ENCODE measurements at places on chromosomes 12 and 14.

DNA sequence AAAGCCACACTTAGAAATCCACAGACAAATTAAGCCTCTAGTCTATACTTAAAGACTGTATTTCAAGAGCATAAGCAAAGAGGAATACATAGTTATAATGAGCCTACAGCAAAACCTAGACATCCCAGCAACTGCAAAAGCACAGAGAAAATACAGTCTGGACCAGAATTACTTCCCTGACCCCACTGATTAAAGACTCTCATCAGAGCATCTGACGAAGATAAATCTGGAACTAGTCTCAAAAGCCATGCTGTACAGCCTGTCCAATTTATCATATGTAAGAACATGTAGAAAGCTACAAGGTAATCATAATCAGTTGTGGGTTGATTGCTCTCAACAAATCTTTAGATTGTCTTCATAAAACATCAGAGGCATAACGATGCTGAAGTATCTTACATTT is 285.1 kb upstream of the CAND1 start:
- no peak for DNase-seq

DNA sequence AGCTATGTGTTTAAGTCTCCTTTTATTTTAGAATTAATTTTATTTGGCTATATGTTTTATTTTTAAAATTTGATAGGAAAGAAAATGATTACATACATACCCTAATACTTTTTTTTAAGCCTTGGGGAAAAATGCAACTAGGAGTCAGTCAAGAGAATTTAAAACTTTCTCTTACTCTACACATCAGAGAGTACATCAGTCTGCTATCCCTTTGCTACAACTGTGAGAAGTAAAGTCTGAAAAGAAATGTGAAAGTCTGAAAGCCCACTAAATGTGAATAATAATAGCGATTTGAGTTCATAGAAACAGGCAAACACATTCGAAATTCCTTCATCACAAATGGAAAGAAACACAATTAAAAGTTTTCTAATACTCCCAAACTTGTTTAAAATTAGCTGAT is 95.0 kb downstream of the PTPRQ start:
- no peak for DNase-seq

DNA sequence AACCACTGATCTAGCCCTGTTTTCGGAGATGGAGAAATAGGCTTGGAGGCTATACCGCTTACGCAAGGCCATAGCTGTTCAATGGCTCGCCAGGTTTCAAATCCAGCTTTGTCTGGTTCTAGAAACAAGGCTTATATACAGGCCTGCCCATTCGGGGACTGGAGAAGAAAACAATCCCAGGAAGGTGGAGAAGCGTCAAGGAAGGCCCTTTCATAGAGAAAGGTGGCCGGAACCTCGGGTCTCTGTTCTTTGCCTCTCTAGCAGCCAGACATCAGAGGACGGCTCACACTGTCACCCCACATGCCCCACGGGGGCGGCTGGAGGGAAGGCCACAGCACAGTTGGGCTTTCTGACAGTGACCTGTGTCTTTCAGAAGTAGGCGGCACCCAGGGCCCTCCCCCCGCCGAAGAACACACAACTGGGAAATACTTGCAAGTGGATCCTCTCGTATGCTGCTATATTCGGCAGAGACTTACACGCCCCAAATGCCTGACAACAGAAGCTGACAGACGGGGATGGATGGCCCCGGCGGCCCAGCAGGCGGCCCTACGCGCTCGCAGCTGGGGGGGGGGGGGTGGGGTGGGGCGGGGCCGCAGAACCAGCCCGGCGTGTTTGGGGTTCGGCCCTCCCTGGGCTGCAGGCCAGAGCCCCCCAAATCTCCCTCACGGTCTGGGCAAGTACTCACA is 4.5 kb upstream of the SETD1B start:
- DNase-seq = no peak

- no peak for DNase-seq
Measured at GRCh38 chr12:124419292-124420040, 124.6 kb downstream of the RFLNA start.

DNA sequence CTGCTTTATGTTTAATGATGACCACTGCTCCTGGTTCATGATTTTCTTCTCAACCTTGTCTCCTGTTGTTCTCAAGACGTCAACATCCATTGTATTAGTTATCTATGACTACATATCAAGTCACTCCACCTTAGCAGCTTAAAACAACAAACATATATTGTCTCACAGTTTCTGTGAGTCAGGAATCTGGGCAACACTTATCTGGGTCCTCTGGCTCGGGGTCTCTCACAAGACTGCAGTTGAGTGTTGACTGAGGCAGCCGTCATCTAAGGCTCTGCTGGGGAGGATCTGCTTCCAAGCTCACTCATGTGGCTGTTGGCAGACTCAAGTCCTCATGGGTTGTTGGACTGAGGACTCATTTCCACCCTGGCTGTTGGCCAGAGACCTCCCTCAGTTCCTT is 27.3 kb upstream of the FRS2 start:
- no peak for DNase-seq
